Mammary microvascular endothelial cell (primary cell): ENCODE measurements at places on chromosomes 12 and 14. TPM values are rescaled to one million over a fixed set of nuclear protein-coding genes. Genes with fewer than 3 reads are reported as not detected.

The IAPP gene
- total RNA-seq, result not detected in 2 replicates

The CFAP251 gene
- total RNA-seq, result 2.5 and 5.5 TPM in 2 replicates

The KLHL33 gene
- total RNA-seq, result 0.34 TPM in 1 of 2 replicates, not detected in the other

The POTEG gene
- total RNA-seq, result not detected in 2 replicates

The THAP2 gene
- total RNA-seq, result 2.1 and 4.1 TPM in 2 replicates

The EP400 gene
- 11.7 and 13.4 TPM in 2 replicates for total RNA-seq

The SPX gene
- not detected in 2 replicates for total RNA-seq

The ACACB gene
- 1.1 and 3.1 TPM in 2 replicates for total RNA-seq

The SERPINA4 gene
- total RNA-seq, result not detected in 2 replicates

The ADCY4 gene
- 21.3 and 26.8 TPM in 2 replicates for total RNA-seq

The MYL6 gene
- 4,496 and 4,852 TPM in 2 replicates for total RNA-seq

The SOX5 gene
- total RNA-seq, result 0.10 TPM in 1 of 2 replicates, not detected in the other

The RNF212B gene
- total RNA-seq, result not detected in 2 replicates

The ADAMTS20 gene
- total RNA-seq, result not detected in 2 replicates

The TAS2R46 gene
- total RNA-seq, result 0.34 and 0.73 TPM in 2 replicates

The SLCO1C1 gene
- total RNA-seq, result not detected in 2 replicates

The RIN3 gene
- 4.0 and 5.0 TPM in 2 replicates for total RNA-seq

The RND1 gene
- total RNA-seq, result 4.1 and 5.3 TPM in 2 replicates

The GPR84 gene
- not detected in 2 replicates for total RNA-seq

The TRAF3 gene
- 21.9 and 25.0 TPM in 2 replicates for total RNA-seq
